ENCODE measurements at places on chromosomes 13 and 19.

- no peak for DNase-seq
Measured at GRCh38 chr13:33164331-33164730, 121.2 kb downstream of the STARD13 start.

DNA sequence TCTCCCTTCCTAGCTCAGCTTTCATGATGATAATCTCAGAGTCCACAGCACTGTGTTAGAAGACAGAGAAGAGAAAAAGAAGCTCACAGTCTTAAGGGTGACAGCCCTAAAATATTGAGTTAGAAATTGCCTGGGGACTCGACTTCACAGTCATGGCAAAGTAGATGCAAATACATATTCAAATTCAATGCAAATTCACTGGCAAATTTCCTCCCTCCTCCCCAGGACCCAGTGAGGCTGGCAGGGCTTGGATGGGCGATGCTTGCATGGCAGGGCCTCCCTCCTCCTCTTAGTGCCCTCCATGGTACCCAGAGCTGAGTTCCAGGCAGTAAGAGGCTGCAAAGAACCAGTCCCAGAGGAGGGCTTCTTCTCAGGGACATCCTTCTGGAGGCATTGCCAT, 115.6 kb upstream of the UQCRFS1 start:
- no peak for DNase-seq

GRCh38 chr13:31970231-31970930, 61.2 kb upstream of the FRY start:
- DNase-seq = no peak

DNA sequence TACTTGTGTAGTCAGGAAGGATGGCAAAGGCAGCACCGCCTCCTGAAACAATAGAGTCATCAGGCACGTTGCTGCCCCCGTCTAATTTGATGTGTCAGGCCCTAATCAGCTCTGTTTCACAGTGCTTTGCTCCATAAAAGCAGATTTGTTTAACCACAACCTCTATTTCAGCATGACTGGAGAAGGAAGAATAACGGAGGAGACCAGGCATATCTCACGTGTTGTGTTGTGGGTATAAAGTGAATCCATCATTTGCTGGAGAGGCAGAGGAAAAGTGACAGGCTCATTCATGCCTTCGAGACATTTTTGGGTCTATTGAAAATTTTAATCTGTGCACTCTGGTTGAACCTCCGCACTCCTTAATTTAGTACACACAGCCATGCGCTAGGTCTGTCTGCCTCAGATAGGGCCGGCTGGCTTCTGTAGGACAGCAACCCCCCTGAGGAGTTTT, 940.4 kb upstream of the SLC10A2 start:
- no peak for DNase-seq

- DNase-seq = no peak
Measured at GRCh38 chr13:84651288-84651687, 769.0 kb upstream of the SLITRK1 start.

- DNase-seq = peak; percentile 72
Measured at GRCh38 chr19:48858984-48859710, 9.3 kb downstream of the PLEKHA4 start.

GRCh38 chr19:42411581-42412178, 15.5 kb downstream of the LIPE start:
- no peak for DNase-seq

- no peak for DNase-seq
Measured at GRCh38 chr13:48603375-48603774, 50.4 kb upstream of the CYSLTR2 start.

DNA sequence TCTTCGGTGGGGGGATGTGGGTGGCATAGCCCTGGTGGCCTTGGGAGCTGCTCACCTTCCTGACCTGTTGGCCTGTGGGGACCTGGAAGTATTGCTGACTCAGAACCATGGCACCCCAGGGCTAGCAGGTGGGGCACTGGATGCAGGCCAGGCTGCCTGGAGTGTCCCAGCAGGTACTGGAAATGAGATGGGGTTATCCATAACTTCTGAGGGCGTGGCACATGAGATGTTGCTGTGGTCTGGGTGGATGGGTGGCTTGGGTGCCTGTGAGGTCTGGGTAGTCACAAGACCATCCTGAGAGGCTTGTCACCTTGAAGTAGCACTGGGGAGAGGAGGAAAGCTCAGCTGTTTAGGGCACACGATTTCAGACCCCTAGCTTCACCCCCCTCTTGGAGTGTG, 636 bp upstream of the RNF225 start:
- DNase-seq = no peak

DNA sequence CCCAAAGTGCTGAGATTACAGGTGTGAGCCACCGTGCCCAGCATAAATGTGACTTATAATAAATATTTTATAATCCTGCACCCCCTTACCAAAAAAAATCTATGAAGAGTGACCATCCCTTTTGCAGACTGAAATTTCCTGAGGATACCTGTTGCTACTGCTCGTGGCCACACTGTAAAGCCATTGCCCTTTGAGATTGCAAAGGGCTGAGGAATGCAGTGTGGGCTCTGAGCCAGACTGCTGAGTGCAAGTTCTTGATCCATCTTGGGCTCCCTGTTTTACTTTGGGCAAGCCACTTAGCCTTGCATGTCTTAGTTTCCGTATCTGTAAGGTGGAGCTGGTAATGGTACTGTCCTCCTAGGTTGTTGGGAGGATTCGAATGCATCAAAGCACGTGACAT, 23.4 kb downstream of the SIPA1L3 start:
- DNase-seq = no peak

DNA sequence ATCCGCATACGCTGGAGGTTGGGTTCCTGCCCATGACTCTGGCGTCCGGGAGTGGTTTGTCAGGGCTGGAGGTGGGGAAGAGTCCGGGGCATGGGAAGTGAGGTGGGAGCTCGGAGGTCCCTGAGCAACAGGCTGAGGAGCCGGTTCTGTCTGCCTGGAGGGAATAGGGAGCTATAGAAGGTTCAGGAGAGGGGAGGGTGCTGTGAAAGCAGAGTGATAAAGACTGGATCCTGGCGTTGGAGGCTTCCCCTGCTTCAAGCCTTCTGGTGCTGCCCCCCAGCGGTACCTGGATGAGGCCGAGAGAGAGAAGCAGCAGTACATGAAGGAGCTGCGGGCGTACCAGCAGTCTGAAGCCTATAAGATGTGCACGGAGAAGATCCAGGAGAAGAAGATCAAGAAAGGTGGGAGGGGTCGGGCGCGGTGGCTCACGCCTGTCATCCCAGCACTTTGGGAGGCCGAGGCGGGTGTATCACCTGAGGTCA, 2.6 kb downstream of the HMG20B start:
- no peak for DNase-seq

DNA sequence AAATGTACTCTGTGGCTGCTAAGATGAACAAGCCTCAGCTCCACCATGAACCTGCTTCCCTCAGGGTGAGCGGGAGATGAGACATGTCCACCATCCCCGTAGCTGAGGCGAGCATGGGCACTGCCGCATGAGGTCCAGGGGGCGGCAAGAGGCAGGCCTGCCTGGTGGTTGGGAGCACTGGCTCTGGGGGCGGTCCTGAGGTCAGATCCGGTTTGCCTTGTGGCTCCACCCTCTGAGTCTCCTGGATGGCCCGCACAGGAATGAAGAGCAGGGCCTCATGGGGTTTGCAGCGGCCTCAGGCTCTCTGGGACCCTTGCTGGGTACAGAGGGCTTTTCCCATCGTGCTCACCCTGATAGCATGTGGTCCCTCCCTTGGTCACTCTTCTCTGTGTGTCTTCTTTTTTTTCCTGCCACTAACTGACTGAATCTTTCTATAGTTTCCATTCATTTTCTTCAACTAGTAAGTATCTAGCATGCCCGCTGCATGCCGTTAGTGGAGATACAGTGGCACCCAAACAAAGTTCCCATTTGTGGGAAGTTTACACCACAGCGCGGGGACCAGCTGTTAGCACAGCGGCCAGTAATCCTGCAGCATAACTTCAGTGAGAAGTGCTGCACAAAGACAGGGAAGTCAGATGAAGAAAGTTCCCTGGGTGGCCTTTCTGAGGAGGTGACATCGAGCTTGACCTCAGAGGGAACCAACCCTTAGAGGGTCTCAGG, 37.3 kb downstream of the CAPN12 start:
- no peak for DNase-seq

GRCh38 chr19:43667876-43668405, 2.0 kb downstream of the PLAUR start:
- DNase-seq = no peak

GRCh38 chr19:1974381-1975161, 33.6 kb downstream of the CSNK1G2 start:
- no peak for DNase-seq

- DNase-seq = no peak
Measured at GRCh38 chr13:30608364-30608763, 9.4 kb upstream of the USPL1 start.

DNA sequence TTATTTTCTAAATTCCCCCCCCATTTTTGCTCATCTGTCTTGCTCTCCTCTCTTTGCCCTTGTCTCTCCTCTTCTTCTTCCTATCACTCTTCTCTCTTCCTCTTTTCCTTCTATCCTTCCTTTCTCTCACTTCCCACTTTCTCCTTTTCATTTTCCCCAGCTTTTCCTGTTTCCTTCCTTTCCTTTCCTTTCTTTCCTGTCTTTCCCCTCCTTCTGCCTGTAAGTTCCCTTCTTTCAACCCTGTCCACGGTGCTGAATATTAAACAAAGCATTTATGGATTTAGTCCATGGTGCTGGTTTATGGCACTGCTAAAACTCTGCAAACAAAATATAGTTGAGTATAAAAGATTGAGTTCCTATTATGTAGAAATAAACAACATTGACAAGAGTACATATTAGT, 27.6 kb downstream of the SCEL start:
- DNase-seq = no peak

DNA sequence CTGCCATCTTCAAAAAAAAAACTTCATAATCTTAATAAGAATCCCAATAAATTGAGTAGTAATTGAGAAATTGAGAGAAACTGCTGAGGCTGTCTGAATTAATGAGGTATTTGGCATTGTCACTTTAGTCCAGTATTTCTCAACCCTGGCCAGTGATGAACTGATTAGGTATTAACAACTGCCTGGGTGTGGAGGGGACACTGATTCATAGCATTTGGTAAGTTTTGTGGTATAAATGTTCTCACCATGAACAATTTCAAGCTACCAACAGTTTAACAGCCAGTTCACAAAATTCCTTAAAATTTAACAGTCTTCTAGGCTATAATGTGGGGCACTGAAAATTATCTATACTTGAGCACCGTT, 18.3 kb downstream of the GPC6 start:
- DNase-seq = no peak

GRCh38 chr13:34159946-34160345, 342.0 kb downstream of the RFC3 start:
- no peak for DNase-seq

DNA sequence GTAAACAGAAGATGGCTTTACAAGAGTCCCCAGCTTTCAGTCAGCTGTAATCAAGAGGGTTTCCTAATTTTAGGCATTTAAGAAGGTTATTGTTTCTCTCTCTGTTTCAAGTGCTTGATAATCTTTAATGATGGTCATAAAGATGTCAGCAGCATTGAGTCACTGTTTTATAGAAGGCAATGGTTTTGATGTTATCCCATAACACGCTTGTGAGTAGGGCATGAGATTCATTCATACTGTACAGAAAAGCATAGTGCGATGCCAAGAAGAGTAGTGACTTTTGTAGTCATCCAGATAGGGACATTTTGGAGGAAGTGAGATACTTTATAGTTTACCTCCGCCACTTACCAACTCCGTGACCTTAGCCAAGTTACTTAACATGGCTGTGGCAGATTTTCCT, 364.2 kb upstream of the SLC10A2 start:
- DNase-seq = no peak

DNA sequence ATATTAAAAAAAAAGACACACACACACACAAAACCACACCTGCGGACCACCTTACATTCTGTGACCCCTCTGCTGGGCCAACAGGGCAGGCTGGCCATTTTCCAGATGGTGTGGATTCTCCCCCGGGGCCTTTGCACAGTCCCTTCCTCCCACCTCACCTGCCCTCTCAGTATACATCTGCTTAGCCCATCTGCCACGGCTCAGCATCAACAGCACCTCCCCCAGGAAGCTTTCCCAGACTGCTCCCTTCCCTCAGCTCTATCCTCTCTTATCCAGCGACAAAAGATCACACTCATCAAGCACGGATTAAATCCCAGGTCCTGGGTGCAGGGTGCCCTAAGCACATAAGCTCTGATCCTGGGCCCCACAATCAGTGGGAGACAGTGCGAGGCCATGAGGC, 4.5 kb downstream of the ZNF787 start:
- DNase-seq = no peak

DNA sequence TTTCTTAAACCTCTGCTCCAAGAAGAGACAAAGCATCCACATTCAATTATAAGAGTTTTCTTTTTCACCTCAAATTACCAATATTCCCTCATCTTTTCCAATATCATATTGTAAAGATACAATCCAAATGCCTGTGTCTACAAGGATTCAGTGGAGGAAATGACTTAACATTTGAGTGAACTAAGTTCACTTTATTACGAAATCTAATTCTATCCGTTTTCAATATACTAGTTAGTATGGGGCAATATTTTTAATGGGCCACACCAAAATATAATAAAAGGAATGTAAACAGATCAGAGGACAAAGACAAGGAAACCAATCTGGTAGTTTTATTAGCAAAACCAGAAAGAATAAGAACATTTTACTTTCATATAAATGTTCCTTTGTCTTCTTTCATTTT, 136.0 kb downstream of the DCLK1 start:
- no peak for DNase-seq

DNA sequence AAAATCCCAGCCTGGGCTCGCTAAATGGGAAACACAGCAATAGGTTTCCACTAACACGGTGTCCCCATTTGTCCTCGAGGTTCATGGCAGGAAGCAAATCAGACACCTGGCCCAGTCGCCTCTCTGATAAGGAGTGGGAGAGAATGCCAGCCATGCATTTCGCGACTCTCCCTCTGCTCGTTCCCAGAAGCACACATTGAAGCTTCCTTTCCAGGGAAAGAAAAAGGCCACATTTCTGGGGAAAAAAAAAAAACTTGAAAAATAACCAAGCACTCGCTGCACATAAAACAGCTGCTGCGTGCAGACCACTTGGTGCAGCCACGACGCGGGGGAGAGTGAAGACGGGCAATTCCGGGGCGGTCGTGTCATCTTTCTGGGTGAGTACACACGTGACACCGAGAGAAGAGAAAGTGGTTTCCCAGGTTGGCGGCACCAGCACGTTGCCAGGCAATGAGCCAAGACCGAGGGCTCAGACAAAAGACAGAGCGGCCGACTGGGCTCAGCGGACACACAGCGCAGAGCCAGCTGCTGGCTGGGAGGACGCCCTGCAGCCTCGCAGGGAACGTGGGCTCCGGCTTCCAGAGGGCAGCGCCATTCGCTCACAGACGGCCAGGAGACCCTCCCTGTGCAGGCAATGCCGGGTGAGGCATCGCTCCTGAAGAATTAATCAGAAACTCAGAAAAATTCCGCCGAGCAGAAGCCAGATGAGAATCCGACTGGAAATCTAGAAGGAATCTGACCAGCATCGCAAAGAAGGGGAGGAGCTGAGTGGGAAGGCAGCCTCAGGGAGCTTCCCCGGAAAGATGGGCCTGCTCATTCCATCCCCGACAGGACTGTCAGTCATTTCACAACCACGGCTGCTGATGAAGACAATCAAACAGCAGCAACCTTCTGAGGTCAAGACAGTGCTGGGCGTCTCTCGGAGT, 83.2 kb upstream of the IRS2 start:
- DNase-seq = no peak
